Dermis blood vessel endothelial cell (primary cell): ENCODE measurements at places on chromosomes 6 and 20.
A peak's percentile ranks its signal among the peaks of the same experiment; 100 is the strongest.

GRCh38 chr6:106119546-106119945 lies 33.4 kb downstream of the PRDM1 start:
- DNase-seq = no peak

DNA sequence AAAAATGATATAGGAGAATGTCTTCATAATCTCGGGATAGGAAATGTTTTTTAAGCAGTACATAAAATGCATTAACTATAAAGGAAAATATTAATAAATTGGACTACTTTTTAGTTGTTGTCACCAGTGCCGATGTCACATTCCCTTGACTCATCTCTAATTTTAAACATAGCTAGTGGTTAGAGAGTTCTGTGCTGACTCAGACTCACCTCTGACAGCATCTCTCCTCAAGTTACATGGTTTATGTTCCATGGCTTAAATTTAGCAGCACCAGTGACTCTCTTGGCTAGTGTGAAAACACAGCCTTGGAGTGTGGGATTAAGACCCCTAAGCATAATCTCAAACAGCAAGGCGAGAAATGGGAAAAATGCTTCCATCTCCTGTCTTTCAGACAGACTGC lies 311.8 kb upstream of the MMS22L start:
- DNase-seq = no peak

DNA sequence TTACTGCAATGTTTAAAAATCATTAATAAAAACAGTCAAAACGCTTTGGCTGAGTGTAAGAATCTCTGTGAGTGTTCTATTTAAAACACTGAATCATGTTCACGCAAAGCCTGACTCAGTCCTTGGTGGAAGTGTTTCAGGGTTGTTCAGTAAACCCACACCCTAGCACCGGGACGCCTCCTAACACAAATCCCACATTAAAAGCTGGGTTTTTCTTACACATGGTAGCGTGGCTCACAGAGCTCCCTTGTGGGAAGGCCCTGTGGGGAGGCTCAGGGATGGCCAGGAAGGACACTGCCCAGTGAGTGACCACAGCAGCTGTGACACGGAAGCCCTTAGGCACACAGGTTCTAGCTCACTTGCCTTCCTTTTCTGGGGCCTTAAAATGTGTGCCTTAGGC lies 80.2 kb downstream of the GMPR start:
- DNase-seq = peak; percentile 13

- no peak for DNase-seq
These were observed 401 bp upstream of the PHF3 start for GRCh38 chr6:63635215-63635587.

DNA sequence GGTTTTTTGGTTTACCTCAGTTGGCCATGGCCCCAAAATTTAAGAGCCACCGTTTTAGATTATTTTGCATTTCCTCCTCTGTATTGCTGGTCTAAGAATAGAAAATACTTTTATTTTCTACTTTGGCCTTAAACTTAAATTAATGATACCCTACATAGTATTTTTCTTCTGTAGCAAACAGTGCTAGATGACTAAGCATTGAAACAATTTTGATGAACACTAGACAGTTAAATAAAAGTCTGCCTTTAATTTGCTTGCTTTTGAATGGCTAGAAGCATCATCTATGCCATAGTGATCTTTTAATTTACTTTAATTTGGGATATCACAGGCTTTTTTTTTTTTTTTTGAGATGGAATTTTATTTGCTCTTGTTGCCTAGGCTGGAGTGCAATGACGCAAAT lies 106.4 kb downstream of the CD109 start:
- DNase-seq = no peak

DNA sequence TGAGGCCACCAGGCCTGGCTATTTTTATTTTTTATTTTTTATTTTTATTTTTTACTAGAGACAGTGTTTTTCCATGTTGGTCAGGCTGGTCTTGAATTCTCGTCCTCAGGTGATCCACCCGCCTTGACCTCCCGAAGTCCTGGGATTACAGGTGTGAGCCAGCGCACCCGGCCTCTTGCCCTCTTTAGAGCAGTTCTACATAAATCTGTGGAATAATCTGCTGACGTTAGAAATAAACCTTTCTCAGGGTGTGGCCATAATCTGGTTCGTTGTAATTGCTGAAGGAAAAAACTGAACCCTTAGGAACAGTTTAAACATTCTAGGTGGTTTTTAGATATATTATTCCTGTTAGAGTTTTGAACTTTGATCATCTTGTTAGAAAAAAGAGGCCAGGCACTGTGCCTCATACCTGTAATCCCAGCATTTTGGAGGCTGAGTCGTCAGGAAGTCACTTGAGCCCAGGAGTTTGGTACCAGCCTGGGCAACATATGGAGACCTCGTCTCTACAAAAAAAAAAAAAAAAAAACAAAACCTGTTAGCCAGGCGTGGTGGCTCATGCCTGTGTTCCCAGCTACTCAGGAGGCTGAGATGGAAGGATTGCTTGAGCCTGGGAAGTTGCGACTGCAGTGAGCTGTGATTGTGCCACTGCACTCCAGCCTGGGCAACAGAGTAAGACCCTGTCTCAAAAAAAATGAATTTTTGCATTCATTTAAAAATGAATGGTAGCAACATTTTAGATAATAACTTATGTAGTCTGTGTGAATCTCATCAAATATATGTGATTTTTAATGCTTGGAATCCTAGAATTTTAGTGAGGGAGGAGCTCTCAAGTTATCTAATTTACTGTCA lies 24.2 kb downstream of the ASXL1 start:
- DNase-seq = no peak

GRCh38 chr6:90249458-90249857 lies 47.2 kb downstream of the BACH2 start:
- DNase-seq = no peak

DNA sequence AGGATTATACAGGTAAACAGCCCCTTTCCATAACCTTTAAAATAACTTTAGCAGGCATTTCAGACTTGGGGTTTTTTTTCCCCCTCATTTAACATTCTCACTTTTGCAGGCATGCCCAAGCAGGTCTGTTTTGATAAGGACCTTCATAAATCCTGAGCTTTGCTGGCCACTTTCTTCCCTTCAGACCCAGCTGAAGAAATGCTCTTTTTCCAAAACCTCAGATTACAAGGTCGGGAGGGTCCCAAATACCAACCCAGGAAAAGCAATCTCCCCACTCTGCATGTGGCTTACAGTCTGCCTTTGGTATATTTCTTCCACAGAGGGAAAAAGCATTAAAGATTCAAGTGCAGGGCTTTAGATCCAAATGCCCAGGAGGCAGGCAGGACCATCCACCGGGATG lies 6.8 kb downstream of the NFATC2 start:
- DNase-seq = no peak

DNA sequence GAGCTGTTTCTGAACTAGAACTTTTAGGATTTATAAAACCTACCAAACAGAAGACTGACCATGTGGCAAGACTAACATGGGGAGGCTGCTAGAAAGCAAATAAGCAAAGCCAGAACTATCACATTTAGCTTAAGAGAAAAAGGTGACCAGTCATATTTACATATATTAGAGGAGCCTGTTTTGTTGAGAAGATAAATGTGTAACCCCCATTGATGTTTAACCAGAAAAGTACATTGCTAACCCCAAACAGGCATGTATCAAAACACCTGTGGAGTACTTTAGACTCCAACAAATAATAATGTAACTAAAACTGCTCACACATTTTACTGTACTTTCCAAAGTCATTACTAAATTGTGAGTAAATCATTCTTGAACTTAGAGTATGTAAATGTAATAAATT lies 35.0 kb downstream of the AKIRIN2 start:
- no peak for DNase-seq

DNA sequence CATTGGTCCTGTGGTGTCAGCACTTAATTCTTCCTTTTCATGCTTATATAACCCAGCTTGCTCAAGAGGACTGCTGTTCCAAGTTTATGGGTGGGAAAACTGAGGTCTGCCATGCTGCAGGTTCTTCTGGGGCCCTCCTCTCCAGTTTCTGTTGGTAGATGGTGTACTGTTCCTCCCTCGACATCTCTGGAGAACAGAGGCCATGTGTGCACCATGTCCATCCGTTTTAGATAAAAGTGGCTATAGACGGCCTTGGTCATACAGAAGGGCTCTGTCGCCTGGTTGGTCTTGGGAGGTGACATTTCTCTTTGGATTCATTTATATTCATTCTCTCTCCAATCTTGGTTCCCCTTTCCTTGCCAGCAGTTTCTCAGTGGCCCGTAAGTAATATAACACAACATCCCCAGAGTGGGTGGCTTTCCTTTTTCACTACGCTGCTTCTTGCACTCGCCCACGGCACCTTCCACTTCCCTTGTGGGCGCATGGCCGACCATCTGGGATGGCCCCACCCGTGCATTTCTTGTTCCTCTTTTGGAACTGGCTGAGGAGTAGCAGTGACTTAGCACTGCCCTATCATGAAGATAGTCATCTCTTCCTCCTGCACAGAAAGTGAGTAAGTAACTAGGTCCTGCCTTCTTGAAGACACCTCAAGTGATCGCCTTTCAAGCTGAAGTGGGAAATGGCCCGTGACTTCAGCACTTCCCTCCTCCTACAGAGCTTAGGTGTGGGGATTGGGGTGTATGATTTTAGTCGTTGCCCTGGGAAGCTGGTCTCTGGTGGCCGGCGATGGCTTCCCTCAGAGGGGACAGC lies 94.2 kb downstream of the RREB1 start:
- DNase-seq = no peak

DNA sequence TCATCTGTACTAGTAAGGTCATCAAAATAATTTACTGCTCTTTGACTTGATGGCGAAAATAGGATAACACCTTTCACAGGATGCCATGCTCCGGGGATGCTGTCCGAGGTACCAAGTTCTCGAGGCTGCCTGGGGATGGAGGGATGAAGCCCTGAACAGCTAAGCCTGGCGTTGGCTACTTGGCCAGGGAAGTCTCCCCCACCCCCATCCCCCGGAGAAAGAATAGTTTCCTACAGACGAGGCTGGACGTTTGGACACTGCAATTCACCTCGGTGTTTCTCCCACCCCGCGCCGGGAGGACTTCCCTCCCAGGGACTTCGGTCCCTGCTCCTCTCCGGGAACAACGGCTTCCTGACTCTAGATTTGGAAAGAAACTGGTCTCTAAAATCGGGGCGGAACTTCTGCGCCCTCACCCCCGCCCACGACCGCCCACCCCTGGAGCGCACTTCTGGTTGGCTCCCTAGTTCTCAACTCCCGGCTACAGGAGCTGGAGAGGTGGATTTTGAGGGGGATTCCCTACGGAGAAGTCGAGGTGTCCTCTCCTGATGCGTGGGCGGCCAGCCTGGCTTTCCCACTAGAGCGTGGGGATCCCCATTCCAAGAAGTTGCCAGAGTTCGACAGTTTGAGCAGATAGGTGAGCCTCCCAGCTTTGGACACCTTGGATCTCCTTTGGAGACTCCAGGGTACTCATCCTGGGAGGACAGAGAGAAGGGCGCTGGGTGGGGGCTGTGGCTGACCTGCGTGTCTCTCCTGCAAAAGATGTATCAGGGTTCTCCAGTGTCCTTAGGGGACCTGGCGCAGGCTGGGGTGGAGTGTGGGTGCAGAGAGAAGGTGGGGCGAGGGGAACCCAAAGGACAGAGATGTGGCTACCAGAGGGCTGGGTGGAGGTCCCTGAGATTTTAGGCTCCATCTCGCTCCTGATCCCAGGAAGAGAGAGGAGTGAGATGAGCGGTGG lies 1.1 kb downstream of the PCSK2 start:
- DNase-seq = peak; percentile 2

DNA sequence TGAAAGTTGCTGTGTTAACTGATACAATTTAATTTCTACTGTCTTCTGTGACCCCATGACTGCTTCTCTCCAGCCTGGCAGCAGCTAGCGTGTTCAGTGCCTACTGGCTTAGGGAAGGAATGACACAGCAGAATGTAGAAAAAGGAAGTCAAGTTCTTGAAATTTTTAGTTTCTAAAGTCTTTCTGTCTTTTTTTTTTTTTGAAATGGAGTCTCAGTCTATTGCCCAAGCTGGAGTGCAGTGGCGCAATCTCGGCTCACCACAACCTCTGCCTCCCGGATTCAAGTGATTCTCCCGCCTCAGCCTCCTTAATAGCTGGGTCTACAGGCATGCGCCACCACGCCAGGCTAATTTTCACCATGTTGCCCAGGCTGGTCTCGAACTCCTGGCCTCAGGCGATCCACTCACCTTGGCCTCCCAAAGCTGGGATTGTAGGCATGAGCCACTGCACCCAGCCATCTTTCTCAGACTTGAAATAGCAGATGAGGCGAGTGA lies 39.3 kb downstream of the PCNA start:
- DNase-seq = no peak

DNA sequence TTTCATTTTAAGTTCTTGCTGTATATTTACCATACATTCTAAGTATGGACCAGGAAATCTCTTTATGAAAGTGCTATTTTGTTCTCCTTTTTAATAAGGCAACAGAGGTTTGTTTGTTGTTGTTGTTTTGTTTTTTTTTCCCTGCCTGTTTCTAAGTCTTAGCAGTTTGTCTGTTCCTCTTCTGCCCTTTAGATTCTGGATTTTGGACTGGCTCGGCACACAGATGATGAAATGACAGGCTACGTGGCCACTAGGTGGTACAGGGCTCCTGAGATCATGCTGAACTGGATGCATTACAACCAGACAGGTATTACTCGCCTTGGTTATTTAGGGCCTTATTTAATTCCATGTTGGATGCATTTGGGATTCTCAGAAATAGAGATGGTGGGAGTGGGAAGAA lies 48.0 kb downstream of the MAPK14 start:
- DNase-seq = peak; percentile 23

- peak; percentile 99 for DNase-seq
These were observed 12.0 kb upstream of the LTA start for GRCh38 chr6:31559958-31560696.

DNA sequence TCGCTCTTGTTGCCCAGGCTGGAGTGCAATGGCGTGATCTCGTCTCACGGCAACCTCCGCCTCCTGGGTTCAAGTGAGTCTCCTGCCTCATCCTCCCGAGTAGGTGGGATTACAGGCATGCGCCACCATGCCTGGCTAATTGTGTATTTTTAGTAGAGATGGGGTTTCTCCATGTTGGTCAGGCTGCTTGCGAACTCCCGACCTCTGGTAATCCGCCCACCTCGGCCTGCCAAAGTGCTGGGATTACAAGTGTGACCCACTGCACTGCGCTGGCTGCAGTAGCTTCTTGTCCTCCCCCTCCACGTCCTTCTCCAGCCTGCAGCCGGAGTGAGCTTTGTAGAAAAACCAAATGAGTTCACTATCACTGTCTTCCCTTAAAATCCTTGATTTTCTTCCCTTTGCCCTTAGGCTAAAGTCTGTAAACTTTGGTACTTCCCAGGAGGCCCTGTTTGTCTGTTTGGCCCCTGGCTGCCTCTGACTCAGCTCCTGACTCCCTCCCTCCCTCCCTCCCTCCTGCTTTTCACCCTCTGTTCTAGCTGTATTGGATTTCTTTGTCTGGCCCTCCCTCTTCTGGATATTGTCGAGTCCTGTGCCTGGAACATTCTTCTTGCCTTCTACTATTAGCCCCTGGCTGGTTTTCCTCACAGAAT lies 12.9 kb downstream of the PARD6B start:
- peak; percentile 51 for DNase-seq

GRCh38 chr20:56621730-56622129 lies 7.4 kb upstream of the TFAP2C start:
- no peak for DNase-seq
